ENCODE measurements at places on chromosomes 16 and 17. TPM values are rescaled to one million over a fixed set of nuclear protein-coding genes. Genes with fewer than 3 reads are reported as not detected.

The HLF gene
- 0.24 TPM for total RNA-seq

The KRTAP2-3 gene
- total RNA-seq: not detected

The HAP1 gene
- not detected for total RNA-seq

The MYL4 gene
- total RNA-seq: not detected

The SSTR5 gene
- total RNA-seq: not detected
